Stimulated activated CD4-positive, alpha-beta T cell treated with anti-CD3 and anti-CD28 coated beads, Interleukin-4, amount 100 ng/mL, for 24 hours (primary cell): ENCODE measurements at places on chromosomes 1 and 21.

DNA sequence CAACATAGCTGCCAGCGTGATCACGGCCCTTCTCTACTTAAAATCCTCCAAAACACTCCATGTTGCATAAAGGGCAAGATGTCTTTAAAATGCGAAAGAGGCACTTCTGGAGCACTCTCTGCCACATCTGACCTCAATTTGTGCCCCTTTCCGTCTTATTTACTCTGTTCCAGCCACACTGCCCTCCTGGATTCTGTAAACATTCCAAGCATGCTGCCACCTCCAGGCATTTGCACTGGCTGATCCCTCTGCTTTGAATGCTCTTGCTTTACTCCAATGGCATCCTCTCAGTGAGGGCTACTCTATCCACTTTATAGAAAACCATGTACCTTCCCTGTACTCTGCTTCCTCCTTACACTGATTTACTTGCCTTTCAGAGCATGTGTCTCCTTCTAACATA lies 5.3 kb upstream of the RGS7 start:
- no peak for DNase-seq

- DNase-seq, result no peak
Measured at GRCh38 chr21:26540651-26541050, 32.4 kb downstream of the CYYR1 start.

DNA sequence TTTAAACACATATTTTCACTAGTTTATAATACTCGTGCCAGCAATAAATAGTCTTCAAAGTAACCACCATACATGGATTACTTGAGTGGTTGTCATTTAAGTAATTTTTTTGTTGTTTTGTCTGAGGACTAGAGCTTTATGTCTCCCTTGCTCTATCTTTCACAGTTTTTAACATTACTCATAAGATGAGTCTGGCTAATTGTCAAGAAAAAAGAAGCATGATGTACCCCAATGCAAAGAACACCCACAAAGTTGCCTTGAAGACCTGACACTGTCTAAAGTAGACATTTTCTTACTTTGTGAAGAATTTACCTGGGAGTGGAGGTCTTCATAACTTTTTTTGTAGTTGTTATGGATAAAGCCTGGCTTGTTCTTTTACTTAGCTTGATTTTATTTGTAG lies 210.4 kb upstream of the BRINP3 start:
- no peak for DNase-seq

- no peak for DNase-seq
Measured at GRCh38 chr1:56569661-56570060, 9.7 kb downstream of the PLPP3 start.

DNA sequence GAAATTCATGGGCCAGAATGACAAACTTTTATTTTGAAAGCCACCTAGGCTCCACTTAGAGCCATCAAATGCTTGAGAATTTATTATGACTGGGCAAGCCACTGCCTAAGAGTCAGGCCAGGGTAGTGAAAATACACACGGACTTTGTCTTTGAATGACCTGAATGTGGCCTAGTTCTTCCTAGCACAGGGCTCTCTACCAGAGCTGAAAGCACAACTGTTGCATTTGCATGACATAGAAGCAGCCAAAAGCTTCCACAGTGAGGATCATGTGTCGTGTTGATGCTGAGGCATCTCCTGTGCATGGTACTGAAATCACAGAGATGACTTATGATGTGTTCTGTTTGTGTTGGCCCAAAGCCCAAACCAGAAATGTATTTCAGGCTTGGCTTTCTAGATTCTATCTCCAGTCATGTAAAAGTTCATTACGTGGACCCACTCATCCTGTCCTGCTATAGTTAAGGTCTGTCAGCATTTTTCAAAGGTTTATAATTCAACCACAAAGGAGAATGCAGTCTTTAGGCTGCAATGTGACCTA lies 164.0 kb upstream of the UBE2U start:
- DNase-seq, result no peak

GRCh38 chr1:174224641-174225040 lies 65.3 kb downstream of the RABGAP1L start:
- no peak for DNase-seq

GRCh38 chr1:219088778-219089557 lies 84.7 kb upstream of the LYPLAL1 start:
- DNase-seq, result no peak
